GM12878 (cell line): ENCODE measurements at places on chromosomes 13 and 19. TPM values are rescaled to one million over a fixed set of nuclear protein-coding genes. Genes with fewer than 3 reads are reported as not detected.

DNA sequence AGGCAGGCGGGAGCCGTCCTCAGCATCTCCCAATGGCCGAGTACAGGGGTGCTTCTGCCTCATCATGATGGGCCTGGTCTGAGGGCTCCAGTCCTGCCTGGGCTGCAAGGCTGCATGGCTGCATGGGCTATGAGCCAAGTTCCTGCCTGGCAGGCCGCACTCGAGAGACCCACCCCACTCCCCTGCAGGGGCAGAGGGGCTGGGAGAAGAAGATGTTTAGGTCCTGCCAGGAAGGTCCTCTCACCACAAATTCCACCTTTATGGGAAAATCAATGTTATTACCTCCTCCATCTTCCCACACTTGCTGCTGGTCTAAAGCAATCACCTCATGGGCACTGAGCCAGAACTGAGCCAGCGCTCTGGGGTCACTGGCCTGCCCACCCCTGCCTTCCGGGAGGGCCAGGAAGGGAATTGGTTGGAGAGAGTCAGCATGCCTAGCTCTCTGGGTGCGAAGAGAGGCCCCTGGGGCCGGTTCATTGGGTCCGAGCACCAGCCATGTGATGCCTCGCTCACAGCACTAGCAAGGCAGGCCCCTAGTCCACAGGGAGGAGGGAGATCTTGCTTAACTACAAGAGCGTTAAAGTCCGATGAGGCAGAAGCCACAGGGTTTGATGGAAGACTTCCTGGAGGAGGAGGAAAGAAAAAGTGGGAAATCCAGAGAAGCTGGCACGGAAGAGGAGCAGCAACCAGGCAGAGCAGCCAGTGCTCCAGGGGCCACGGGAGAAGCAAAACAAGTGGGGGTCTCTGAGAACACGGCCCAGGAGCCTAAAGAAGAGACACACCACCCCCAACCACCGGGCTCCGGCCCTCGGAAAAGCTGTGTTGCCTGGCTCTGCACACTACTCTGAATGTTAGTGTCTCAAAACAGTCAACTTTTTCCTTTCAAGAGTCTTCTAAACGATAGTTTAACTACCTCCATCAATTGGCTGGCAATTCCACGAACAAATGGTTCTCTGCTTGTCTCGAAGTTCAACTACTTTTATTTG, 63.1 kb downstream of the CEBPG start:
- no peak overlapping the region for H3K27ac ChIP-seq
- no peaks in the 10 kb centered on the region for H3K27me3 ChIP-seq
- H3K4me3 ChIP-seq = no peak overlapping the region
- no peaks in the 10 kb centered on the region for H3K36me3 ChIP-seq

GRCh38 chr13:30529085-30529834, 63.5 kb upstream of the HMGB1 start:
- peaks cover 5% of the 10 kb centered on the region for H3K4me1 ChIP-seq
- H3K27ac ChIP-seq = no peak overlapping the region
- no peak overlapping the region for H3K4me3 ChIP-seq

GRCh38 chr19:49567861-49568441, 12.4 kb downstream of the NOSIP start:
- no peak overlapping the region for H3K4me3 ChIP-seq
- no peaks in the 10 kb centered on the region for H3K36me3 ChIP-seq
- H3K4me1 ChIP-seq = peaks cover 11% of the 10 kb centered on the region
- H3K27me3 ChIP-seq = no peaks in the 10 kb centered on the region

- H3K4me1 ChIP-seq = peaks cover 44% of the 10 kb centered on the region
- H3K36me3 ChIP-seq = no peaks in the 10 kb centered on the region
- DNase-seq = no peak
- no peaks in the 10 kb centered on the region for H3K27me3 ChIP-seq
- H3K4me3 ChIP-seq = peak overlapping the region; percentile 61; the same call in 1 of the 2 replicates
Measured at GRCh38 chr19:16896146-16897028, 7.6 kb downstream of the F2RL3 start.

- no peak for DNase-seq
- H3K27me3 ChIP-seq = no peaks in the 10 kb centered on the region
- no peaks in the 10 kb centered on the region for H3K36me3 ChIP-seq
- no peak overlapping the region for H3K4me3 ChIP-seq
- no peaks in the 10 kb centered on the region for H3K4me1 ChIP-seq
- H3K27ac ChIP-seq = no peak overlapping the region
Measured at GRCh38 chr13:98606296-98606695, 29.4 kb upstream of the STK24 start.

GRCh38 chr13:36096461-36097416, 34.4 kb downstream of the DCLK1 start:
- no peaks in the 10 kb centered on the region for H3K36me3 ChIP-seq
- H3K27me3 ChIP-seq = no peaks in the 10 kb centered on the region
- H3K27ac ChIP-seq = no peak overlapping the region
- H3K4me1 ChIP-seq = no peaks in the 10 kb centered on the region

GRCh38 chr19:20067943-20068342, 9.9 kb upstream of the ZNF90 start:
- H3K27me3 ChIP-seq = no peaks in the 10 kb centered on the region
- H3K36me3 ChIP-seq = no peaks in the 10 kb centered on the region
- H3K4me1 ChIP-seq = no peaks in the 10 kb centered on the region
- H3K4me3 ChIP-seq = no peak overlapping the region
- no peak overlapping the region for H3K27ac ChIP-seq

- DNase-seq = no peak
- no peaks in the 10 kb centered on the region for H3K4me1 ChIP-seq
- no peak overlapping the region for H3K4me3 ChIP-seq
- no peak overlapping the region for H3K27ac ChIP-seq
- H3K36me3 ChIP-seq = no peaks in the 10 kb centered on the region
Measured at GRCh38 chr13:110767476-110767875, 54.0 kb downstream of the ING1 start.

- H3K27ac ChIP-seq = peak within 1 kb of the TSS; percentile 90
- peaks cover 30% of the 10 kb centered on the region for H3K4me1 ChIP-seq
- no peaks in the 10 kb centered on the region for H3K27me3 ChIP-seq
- H3K36me3 ChIP-seq = no peaks in the 10 kb centered on the region
- peak; percentile 72 for DNase-seq
Measured at GRCh38 chr19:11089254-11090013, at the start of gene LDLR. Gene LDLR (plus strand): TSS chr19:11089463. CDS start chr19:11089549, 86 bp downstream.

BRSK1 gene
- total RNA-seq = 0.33 and 0.53 TPM in 2 replicates

MEDAG gene
- not detected in 2 replicates for total RNA-seq

GRCh38 chr13:97001636-97002035, 7.4 kb upstream of the OXGR1 start:
- no peaks in the 10 kb centered on the region for H3K27me3 ChIP-seq
- H3K27ac ChIP-seq = no peak overlapping the region
- H3K4me3 ChIP-seq = no peak overlapping the region
- H3K4me1 ChIP-seq = no peaks in the 10 kb centered on the region
- DNase-seq = no peak

- no peak overlapping the region for H3K4me3 ChIP-seq
- H3K4me1 ChIP-seq = no peaks in the 10 kb centered on the region
- H3K36me3 ChIP-seq = no peaks in the 10 kb centered on the region
Measured at GRCh38 chr19:39180749-39181148, 16.0 kb upstream of the NCCRP1 start.

DNA sequence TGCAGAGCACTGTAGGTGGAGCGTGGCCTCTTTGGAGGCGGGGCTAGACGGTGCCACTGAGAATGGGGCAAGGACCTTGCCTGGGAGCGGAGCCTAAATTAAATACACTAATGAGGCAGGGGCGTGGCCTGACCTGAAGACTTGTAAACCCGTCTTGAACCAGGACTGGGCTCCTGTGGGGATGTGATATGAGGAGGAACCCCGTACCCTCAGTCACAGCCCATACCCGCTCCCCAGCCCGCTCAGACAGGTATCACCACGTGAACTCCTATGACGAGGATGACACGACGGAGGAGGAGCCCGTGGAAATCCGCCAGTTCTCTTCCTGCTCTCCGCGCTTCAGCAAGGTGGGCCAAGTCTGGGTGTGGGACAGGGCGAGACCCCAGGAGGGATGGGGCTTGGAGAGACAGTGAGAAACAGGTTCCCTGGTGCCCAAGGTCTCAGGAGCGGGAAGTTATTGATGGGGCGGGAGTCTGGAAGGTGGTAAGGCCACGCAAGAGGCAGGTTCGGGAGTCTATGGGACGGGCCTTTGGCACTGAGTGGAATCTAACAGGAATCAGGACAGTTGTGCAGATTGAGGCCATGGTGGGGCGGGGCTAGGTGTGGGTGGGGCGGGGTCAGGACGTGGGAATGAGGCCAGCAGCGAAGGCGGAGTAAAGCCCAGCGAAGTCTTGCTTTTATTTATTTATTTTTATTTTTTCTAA, 14.7 kb downstream of the DNASE2 start:
- no peaks in the 10 kb centered on the region for H3K27me3 ChIP-seq
- H3K4me3 ChIP-seq = no peak overlapping the region
- H3K27ac ChIP-seq = no peak overlapping the region
- H3K36me3 ChIP-seq = no peaks in the 10 kb centered on the region
- no peak for DNase-seq
- peaks cover 5% of the 10 kb centered on the region; the same call in 1 of the 2 replicates for H3K4me1 ChIP-seq

- no peaks in the 10 kb centered on the region for H3K36me3 ChIP-seq
- H3K4me3 ChIP-seq = no peak overlapping the region
- no peak overlapping the region for H3K27ac ChIP-seq
- no peaks in the 10 kb centered on the region; the same call in 1 of the 2 replicates for H3K27me3 ChIP-seq
- no peaks in the 10 kb centered on the region for H3K4me1 ChIP-seq
Measured at GRCh38 chr13:44698066-44698465, 121.9 kb upstream of the TSC22D1 start.

- no peak for DNase-seq
- 0 out of 2 replicates have a peak, but pooled peaks cover 2% of the 10 kb centered on the region for H3K27me3 ChIP-seq
- 0 out of 2 replicates have a peak overlapping the region, but pooled peaks have one; percentile 36 for H3K4me3 ChIP-seq
- H3K27ac ChIP-seq = no peak overlapping the region
- peaks cover 17% of the 10 kb centered on the region for H3K4me1 ChIP-seq
- H3K36me3 ChIP-seq = no peaks in the 10 kb centered on the region
Measured at GRCh38 chr19:38564981-38565690, 52.6 kb downstream of the MAP4K1 start.

ZNF491 gene
- total RNA-seq = 0.26 and 0.51 TPM in 2 replicates

DNA sequence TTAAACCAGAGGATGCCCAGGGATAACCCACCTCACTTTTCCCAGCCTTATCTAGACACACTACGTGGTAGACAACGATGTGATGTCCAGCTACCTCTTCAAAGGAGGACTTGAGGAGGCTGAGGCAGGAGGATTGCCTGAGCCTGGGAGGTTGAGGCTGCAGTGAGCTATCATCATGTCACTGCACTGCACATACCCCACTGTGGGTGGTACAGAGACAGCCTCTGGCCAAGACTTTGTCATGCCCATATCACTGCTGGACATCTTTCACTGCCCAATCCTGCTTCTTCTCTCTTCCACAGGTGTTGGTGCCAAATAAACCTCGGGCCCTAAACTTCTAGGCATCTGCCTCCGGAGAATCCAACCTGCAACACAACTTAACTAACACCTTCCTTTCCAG, 85.8 kb downstream of the FAM216B start:
- no peaks in the 10 kb centered on the region for H3K36me3 ChIP-seq
- no peaks in the 10 kb centered on the region for H3K27me3 ChIP-seq
- DNase-seq = no peak
- no peaks in the 10 kb centered on the region for H3K4me1 ChIP-seq
- H3K4me3 ChIP-seq = no peak overlapping the region
